ENCODE measurements at places on chromosomes 12 and 14.

- no peak for DNase-seq
These were observed 24.3 kb upstream of the RCOR1 start for GRCh38 chr14:102568115-102568614.

DNA sequence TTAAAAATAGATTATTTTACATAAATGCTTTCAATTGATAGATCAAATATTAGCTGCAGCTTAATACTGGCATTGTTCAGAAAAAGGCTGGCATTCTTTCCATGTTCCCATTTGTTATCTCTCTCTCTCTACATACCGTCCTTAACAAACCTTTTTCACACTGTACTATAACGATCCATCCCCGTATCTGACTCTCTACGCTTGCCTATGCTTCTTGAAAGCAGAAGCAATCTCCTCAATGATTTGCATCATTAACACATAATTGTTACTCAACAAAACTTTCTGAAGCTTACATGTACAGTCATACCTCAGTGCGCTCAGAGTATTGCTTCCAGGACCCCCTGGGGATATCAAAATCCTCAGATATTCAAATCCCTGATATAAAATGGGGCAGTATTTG lies 89.7 kb downstream of the TMTC1 start:
- DNase-seq, result no peak

DNA sequence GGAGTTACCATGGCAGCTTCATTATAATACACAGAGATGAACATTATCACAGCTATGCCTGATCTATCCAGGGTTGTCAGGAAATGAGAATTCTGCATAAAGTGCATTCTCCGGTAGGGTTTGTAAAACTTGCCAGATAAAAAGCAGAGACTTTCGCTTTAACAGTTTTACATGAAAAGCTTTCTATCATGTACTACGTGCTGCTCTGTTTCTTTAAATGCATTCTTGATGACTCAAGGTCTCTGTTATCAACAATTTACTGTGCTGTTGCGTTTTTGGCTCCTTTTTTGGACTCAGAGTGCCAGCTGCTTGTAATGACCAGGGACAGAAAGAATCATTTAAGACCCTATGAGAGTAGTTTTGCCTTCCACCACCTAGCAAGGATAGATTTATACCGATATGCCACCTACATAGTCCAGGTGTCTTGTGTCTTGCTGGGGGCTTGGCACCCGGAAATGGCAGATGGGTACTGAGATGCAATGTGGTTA lies 371.2 kb downstream of the BTG1 start:
- DNase-seq, result peak; percentile 70

DNA sequence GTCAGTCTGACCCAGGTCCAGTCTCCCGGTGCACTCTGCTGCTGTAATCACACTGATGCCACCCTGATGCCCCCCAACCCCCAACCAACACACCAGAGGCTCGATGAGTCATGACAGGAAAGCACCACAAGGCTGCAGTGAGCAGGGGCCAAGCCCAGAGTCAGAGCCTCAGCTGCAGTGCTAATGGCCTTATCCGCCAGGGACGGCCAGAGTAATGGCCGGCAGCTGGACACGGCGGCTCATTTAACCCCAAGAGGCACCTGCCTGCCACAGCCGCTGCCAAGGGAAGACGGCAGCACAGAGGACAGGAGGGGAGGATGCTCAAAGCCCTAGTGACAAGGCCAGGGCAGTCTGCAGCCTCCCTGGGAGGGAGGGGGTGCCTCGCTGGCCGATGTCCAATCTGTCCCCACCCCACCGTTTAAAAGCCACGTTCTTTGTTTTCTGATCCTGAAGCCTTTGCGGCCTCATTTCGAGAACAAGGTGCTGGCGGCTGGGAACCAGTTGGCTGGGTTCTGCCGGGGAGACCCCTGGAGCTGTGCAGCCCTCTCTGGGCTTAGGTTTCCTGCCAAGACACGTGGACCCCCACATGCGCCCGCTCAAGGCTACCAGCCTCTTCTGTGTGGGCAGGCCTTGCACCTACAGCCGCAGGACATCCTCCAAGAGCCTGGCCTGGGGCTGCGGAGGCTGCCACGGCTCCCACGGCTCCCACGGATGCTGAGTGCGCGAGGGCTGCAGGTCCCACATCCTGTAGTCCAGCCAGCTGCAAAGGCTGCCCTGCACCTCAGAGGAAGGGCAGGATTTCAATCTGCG lies 13.1 kb downstream of the CCDC85C start:
- DNase-seq, result peak; percentile 67

GRCh38 chr12:21992823-21993222 lies 51.6 kb upstream of the ABCC9 start:
- peak; percentile 13 for DNase-seq

DNA sequence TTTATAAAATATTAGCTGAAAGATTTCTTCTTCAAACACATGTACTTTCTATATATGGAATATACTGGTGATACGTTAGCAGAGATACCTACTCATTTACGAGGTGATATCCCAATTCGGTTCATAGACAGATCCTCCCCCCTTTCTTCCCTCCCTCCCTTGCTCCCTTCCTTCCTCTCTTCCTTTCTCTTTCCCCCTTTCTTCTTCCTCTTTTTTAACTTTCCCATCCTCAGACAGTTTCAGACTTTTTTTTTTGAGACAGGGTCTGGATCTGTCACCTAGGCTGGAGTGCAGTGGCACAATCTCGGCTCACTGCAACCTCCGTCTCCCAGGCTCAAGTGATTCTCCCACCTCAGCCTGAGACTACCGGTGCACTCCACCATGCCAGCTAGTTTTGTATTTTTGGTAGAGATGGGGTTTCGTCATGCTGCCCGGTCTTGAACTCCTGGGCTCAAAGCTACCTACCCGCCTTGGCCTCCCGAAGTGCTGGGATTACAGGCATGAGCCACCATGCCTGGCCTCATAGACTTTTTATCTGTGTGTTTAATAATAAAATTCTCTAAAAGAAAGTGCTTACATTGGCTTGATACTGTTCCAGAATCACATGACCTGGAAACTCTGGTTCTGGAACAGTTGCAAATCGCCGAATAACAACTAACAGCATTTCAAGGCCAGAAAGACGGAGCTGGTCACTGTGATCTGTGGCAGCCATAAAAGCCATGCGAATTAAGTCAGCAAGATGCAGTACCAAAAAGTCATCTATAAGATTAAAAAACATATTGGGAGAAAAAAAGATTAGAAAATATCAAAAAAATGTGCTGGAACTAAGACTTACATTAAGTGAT lies 99.2 kb downstream of the HEATR5A start:
- no peak for DNase-seq

GRCh38 chr12:43884683-43885410 lies 49.0 kb downstream of the TMEM117 start:
- no peak for DNase-seq

- no peak for DNase-seq
These were observed 223.3 kb downstream of the SLC38A4 start for GRCh38 chr12:46602474-46602873.

DNA sequence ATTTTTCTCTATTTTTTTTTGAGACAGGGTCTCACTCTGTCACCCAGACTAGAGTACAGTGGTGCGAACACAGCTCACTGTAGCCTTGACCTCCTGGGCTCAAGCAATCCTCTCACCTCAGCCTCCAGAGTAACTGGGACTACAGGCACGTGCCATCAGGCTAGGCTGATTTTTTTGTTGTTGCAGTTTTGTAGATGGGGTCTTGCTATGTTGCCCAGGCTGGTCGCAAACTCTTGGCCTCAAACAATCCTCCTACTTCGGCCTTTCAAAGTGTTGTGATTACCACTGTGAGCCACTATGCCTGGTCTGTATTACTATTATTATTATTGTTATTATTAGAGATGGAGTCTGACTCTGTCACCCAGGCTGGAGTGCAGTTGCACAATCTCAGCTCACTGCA lies 23.3 kb downstream of the GIT2 start:
- no peak for DNase-seq
